ENCODE measurements at places on chromosomes 3 and 15.
A peak's percentile ranks its signal among the peaks of the same experiment; 100 is the strongest.

GRCh38 chr3:170437176-170437575, 18.5 kb downstream of the CLDN11 start:
- no peak for DNase-seq

GRCh38 chr3:158102242-158103080, 3.8 kb downstream of the SHOX2 start:
- peak; percentile 59 for DNase-seq

DNA sequence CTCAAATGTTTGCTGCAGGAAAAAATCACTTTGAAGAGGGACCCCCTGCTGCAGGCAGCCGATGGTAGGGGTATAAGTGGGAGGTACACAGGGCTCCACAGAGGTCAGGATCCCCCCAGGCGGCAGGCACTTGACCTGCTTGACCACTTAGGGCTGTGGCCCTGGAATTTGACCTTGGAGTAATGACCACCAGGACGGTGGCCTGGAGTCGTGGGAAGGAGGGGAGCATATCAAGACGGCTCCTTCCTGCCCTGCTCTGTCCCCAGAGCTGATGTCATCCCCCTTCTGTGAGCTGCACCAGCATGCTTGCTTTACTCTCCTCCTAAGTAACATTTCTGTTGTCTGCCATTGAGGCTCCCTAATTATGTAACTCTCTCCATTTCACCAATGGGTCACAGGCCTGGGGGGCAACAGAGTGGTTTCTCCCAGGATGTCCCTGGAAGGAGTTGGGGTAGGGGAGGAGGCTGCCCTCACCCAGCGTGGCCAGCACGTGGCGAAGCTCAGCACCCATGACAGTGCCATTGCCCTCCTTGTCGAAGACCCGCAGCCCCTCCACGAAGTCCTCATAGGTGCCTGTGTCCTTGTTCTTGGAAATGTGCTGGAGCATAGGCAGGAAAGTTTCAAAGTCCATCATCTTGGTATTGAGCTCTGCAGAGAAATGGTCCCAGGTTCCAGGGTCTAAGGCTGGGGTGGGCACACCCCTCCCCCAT, 4.1 kb downstream of the MYL3 start:
- no peak for DNase-seq

DNA sequence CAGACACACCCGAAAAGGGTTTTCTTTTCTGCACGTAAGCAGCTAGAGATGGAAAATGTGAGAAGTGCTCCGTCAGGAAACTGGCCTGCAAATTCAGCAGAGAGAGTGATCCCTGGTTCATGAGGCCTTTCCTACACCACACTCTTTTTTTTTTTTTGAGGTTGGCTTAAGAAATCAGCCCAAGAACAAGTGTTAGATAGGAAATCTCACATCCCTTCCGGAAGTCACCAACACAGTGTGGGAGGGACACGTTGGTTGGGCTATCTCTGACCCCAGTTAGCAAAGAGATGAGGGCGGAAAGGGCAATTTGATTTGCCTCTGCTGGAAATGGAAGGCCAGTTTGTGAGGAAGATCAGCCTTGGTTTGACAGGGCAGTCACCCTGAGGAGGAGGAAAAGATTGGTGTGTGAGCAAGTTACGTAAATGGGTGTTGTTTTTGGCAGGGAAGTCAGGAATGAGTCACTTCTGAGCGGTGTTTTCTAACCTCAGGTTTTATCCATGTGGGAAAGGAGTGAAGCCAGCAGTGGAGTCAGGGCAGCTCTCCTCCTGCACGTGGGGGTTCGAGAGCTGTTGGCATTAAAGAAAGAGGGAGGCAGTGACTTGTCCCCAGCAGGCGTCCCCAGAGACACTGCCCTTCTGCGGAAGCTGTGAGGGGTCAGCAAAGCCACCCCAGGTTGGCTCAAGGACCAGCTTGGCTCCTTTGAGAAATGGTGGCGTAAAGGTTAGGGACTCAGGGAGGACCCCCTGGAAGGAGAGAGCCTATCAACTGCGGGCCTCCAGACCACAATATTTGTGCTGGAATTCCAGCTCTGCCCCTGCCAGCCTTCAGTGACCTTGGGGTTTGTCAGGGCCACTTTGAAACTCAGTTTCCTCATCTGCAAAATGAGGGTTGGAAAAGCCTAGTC, 237.6 kb upstream of the BHLHE40 start:
- DNase-seq = peak; percentile 95

GRCh38 chr15:70032509-70032908, 65.2 kb downstream of the TLE3 start:
- DNase-seq = no peak

GRCh38 chr3:127570520-127570919, 20.0 kb downstream of the TPRA1 start:
- DNase-seq = no peak

- no peak for DNase-seq
Measured at GRCh38 chr3:11601446-11602238, 42.1 kb downstream of the VGLL4 start.

DNA sequence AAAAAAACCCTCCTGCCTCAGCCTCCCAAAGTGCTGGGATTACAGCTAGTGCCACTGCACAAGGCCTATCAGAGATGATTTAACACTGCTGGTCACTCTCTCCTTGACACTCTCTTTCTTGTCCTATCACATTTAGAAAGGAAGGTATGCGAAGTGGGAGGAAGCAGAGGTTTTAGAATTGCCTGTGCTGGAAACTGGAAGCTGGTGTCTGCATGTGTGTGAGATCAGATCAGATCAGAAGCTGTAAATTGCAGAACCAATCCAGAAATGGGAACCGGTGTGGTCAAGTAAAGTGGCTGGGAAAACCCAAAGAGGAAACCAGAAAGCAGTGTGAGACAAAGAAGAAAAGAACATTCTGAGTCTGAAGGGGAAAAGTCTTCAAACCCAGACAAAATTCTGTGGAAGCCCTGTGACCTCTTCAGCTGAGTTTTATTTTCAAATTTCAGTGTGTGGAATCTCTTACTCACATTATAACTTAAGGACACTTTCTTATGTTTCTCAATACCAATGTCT, 2.8 kb downstream of the EFHB start:
- no peak for DNase-seq

GRCh38 chr3:116947809-116948208, 238.2 kb downstream of the TUSC7 start:
- no peak for DNase-seq

- DNase-seq = peak; percentile 57
Measured at GRCh38 chr3:192482809-192483208, 244.5 kb downstream of the FGF12 start.

DNA sequence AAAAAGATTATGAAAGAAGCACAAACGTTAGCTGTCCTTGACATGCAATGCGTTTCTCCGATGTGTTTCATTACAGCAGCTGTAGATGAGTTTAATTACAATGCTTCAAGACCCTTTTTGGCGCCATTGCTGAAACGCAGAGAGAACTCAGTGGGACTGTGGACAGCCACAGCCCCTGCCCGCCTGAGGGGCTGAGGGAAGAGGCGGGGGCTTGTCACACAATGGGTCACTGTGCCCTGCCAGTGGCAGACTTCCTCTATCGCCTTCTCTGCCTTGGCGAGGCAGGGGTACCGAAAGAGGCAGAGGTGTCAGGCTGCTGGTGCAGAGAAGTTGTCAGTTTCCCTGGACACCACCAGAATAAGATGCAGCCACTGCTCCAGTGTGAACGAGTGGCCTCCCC, 252.0 kb downstream of the NR2F2 start:
- no peak for DNase-seq

DNA sequence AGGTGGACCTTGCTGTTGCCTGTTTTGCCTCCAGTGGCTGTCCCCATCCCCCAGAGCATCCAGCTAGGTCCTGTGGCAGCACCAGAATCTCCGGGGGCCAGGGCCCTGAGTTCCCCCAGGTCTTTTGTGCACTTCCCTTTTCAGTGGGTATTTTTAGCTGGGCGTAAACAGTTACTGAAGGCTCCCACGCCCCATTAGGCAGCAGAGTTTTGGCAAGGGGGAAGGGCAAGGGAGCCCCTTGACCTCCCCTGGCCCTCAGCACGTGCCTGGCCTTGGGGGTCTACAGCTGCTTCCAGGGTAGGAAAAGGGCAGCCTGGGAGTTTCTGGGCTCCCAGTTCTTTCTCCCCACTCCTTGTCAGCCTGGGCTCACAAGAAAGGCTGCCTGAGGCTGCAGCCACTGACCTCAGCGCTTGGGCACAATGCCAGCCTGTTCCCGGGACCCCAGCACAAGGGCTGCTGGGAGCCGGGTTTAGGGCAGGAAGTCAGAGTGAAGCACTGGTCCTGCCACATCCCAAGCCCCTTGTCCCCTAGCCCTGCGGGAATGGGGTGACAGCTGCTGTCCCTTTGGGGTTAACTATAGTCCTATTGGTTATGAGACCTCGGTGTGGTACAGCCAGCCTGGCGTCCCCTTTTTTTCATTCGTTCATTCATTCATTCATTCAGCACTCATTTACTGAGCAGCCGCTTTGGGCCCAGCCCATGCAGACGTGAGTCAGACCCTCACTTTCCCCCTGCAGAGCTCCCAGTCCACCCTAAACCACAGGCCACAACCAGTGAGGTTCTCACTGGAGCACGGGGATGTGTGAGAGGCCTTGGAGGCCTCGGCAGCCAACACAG, 8.4 kb downstream of the CSK start:
- DNase-seq = peak; percentile 70

- no peak for DNase-seq
Measured at GRCh38 chr15:27696530-27696929, 402.6 kb downstream of the OCA2 start.

DNA sequence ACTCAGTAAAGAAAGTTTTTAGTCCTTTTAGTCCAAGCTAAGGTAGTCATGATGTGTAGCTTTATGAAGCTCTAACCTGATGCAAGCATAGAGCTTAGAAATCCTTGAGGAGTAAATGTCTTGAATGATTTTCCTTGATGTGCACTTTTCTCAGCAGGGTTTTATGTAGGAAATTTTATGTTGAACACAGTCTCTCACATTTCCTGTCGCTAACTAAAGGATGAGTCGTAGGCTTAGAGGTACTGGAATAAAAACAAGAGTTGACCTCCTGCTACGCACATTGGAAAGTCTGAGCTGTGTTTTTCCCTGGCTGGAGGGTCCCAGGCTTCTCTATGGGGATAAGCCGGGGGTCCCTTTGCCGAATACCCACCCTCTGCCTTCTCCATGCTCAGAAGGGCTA, 34.7 kb upstream of the ZPLD1 start:
- peak; percentile 55 for DNase-seq

GRCh38 chr3:113051787-113052186, 61.0 kb downstream of the GTPBP8 start:
- DNase-seq = no peak

DNA sequence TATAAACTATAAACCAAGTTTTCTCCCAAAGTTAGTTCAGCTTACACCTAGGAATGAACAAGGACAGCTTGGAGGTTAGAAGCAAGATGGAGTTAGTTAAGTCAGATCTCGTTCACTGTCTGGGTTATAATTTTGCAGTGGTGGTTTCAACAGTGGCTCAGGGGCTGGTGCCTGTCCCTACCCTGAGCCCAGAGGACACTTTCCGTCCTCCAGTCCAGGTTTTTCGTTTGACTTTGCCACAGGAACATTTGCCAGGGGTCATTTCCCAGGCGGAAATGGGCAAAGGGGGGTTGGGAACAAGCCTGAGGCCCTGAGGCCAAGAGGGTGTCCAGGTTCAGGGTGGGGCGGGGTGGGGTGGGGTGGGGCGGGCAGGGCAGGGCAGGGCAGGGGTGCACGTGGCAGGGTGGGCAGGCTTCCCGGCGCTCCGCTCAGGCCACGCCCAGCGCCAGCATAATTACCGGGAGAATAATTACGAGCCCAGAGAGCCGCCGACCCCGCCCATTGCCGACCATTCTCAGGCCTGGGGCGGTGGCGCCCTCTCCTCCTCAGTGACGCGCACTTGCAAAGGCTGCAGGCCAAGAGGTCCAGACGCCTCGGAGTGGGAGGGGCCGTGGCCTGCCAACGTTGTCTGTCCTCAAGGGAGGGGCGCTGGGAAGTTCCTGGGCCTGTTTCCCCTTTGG, 70.4 kb downstream of the KLF13 start:
- DNase-seq = peak; percentile 44
